CD14-positive monocyte (primary cell): ENCODE measurements at places on chromosomes 1 and 21.

- peak; percentile 72 for DNase-seq
Measured at GRCh38 chr1:180252638-180253536, 22.8 kb downstream of the LHX4 start.

DNA sequence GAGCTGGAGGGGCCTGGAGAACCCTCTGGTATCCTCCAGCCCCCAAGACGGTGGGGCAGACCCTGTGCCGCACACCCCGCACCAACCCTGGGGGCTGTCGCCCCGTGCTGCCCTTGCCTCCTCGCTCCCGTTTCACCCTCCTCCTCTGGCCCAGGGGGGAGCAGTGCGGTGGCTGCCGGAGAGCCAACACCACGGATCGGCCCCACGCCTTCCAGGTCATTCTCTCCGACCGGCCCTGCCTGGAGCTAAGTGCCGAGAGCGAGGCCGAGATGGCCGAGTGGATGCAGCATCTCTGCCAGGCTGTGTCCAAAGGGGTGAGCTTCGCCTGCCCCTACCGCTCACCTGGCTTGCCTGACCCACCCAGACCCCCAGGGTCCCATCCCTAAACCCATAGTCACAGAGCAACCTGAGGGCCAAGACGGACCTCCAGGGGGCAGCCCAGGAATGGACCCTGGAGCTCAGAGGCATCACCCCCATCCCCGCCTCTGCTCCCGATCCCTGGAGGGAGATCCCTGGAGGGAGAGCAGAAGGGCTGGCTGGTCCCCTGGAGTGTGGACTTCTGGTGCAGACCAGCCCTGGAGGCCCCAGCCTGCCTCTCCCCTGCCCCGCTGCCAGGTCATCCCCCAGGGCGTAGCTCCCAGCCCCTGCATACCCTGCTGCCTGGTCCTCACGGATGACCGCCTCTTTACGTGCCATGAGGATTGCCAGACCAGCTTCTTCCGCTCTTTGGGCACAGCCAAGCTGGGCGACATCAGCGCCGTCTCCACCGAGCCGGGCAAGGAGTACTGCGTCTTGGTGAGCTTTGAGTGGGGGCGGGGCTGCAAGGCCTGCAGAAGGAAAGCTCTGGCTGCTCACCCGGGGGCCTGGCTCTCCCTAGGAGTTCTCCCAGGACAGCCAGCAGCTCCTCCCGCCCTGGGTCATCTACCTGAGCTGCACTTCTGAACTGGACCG is 4.0 kb upstream of the SLC25A34 start:
- no peak for DNase-seq

- no peak for DNase-seq
Measured at GRCh38 chr1:30881319-30882181, 27.0 kb downstream of the SDC3 start.

DNA sequence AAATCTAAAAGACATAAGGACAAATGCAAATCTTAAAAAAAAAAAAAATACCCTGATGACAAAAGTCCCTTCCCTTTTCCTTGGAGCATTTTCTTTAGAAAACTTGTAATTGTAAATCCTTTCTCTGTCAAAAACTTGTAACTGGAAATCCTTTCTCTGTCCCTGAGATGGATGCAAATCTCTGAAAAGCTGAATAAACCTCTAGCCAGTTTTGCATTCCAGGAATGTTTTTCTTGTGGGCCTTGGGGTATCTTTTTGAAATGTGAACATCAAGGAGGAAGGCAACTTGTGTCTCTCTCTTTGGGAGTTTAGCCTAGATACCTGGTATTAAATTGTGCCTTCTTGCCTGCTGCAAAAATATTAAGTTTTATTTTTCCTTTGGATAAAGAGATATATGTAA is 305.3 kb downstream of the KCNT2 start:
- no peak for DNase-seq

DNA sequence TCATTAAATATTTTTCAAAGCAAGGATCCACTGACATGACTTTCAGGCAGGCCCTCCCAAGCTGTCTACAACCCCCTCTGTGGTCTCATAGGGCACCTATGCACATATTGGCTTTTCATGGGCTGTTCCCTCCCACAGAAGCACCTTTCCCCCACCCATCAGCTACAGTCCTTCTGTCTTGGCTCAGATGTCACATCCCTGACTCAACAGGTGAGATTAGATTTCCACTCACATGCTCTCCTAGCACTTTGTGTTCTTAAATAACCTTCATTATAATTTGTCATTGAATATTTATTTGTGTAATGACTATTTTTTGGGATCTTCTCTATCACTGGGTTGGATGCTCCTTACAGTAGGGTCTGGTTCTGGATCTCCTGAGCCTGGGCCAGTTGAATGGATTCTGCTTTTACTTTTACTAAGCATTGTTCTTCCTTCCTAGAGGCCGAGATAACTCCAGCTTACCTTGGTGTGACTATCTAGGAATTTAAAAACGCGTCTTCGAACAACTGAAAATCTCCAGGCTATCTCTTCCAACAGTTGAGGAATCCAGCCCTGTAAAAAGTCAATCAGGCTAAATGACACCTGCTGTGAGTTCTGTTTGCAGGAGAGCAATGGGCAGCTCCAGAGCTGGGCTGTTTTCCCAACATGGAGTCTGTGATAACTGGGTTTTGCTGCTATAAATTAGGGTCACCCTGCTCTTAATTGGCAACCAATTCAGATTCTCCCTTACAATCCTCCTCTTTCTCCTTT is 16.2 kb downstream of the ROR1 start:
- DNase-seq = no peak
